ENCODE measurements at places on chromosomes 12 and 14.

GRCh38 chr12:108850854-108851573 lies 6.4 kb downstream of the SSH1 start:
- peak; percentile 83 for DNase-seq

DNA sequence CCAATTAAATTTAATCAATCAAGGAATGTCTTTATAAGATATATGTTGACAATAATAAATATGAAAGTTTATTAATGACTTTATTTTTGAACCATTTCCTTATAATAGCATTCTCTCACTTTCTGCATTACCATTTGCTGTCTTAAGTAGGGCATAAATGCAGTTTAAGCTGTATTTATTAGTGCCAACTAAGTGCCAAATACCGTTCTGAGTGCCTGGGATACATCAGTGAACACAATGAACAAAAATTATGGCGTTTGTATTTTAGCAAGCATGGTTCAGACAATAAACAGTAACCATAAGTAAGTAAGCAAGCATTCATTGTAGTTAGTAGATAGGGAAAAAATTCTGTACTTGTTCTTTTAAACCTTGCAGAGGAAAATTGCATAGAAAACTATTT lies 145.8 kb downstream of the FUT8 start:
- no peak for DNase-seq

DNA sequence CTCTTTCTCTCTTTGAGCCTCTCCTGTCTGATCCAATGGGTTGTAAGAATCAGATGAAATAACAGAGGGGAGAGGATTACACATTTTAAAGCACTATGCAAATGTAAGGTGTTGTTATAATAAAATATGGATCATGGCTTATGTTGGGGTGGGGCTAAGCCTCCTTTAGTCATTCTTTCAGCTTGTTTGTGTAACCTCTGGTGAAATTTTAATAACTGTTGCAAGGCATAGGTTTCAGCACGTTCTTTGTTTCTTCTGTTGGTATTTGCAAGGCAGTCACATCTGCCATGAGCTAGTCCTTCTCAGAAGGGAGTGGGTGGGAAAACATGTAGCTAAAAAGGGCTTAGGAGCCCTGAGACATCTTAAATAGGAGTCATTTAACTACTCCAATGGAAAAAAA lies 74.8 kb upstream of the FRMD6 start:
- peak; percentile 33 for DNase-seq

DNA sequence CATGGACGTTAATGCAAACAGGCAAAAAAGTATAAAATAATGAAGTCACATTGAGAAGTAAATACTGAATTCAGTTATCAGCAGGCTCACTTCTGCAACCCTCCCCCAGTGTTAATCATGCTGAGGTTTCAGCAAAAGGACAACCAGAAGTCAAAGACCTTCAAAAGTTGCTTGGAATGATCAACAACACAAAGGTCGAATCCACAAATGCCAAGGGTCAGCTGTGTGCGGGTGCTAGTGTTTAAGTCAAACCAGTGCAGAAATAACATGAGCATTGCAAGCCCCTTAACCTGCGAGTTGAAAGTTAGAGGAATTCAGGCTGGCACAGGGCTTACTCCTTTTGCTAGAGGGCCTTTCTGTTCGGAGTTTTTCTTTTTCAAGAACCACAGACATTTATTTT lies 436.7 kb upstream of the SEL1L start:
- DNase-seq: no peak

DNA sequence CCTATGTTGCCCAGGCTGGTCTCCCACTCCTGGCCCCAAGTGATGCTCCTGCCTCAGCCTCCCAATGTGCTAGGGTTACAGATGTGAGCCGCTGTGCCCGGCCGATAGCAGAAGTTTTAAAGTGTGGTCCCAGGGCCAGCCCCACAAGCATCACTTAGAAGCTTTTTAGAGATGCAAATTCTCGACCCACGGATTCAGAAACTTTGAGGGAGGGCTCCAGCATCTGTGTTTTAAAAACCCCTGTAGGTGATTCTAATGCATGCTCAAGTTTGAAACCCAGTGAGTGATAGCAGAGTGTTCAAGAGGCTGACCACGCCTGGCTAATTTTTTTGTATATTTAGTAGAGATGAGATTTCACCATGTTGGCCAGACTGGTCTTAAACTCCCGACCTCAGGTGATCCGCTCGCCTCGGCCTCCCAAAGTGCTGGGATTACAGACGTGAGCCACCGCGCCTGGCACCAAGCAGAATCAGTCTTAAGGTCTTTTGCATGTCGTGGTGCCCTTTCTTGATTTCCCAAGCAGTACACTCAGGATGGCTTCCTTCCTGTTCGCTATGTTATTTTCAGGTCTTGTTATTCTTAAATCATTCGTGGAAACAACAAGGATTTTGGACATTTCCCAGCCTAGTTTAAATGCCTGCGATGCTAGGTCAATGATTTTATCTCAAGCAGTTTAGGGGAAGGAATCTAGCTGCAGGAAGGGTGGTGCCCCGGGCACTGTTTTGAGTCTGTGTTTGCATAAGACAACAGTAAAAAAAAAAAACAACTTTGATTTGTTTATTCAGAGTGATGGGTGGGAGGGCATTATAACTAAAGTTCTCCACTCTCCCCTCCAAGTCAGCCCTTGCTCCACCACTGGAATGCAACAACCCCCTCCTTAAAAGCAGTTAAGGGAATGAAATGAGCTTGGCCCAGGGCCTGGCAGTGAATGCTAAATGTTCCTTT lies 9.2 kb upstream of the RILPL2 start:
- peak; percentile 56 for DNase-seq

- DNase-seq: no peak
These were observed 23.9 kb upstream of the CCDC63 start for GRCh38 chr12:110822821-110823415.

- peak; percentile 14 for DNase-seq
These were observed 105.1 kb upstream of the TMEM260 start for GRCh38 chr14:56474419-56475022.

DNA sequence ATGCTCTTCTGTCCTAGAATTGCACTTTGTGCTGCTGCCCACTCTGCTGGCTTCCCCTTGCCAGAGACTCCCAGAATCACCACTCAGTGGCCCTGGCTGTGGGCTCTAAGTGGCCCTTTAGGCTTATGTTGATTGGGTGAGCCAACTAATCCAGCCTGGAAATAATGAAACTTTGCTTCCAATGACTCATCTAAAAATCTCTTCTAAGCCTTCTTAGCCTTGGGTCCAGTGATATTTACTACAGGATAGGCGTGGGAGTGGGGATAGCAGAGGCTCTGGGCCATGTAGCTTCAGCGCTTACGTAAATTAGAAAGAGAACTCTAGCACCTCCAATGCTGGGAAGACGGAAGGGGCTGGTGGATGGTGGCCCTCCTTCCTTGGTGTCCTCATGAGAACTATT lies 137.9 kb downstream of the TTC8 start:
- no peak for DNase-seq

DNA sequence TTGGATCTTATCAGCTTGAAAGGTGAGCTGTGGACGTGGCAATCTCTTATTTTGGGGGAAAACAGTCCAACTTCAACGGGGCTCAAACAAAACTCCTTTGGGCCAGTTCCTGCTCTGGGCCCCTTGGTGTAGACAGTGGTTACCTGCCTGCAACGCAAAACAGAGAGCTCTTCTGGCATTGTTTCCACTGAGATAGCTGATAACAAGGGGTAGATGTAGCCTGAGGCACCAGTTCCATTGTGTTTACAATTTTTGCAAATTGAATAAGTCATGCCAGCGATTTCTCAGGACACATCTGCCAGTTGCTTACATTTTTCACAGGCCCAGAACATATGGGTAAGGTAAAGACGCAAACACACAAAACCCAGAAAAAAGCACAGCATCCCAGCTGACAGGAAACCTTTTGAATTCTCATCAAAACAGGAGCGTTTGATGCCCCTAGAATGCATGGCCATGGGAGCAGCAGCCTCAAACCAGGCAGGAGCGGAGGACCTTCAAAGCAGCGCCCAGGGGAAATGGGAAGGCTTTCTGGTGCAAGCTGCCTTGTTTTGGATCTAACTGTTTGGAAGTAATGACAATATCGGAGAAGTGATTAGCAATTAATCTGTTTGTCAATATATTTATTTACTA lies 259.7 kb downstream of the AACS start:
- DNase-seq: no peak

DNA sequence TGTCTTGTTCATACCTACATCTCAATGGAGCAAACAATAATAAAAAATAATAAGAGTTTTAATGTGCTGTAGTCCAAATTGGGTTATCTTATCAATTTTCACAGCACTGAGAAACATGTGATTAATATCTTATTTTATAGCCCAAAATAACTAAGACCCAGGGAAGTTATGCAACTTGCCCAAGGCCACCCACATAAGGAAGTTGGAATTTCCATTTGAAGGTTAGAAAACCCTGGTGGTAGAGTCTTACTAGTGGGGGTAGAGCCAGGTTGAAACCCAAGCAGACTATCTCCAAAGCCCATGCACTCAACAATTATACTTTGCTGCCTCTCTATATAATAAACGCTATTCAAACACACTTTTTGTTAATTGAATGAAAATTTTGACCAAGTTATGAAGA lies 270.0 kb upstream of the CAND1 start:
- no peak for DNase-seq

DNA sequence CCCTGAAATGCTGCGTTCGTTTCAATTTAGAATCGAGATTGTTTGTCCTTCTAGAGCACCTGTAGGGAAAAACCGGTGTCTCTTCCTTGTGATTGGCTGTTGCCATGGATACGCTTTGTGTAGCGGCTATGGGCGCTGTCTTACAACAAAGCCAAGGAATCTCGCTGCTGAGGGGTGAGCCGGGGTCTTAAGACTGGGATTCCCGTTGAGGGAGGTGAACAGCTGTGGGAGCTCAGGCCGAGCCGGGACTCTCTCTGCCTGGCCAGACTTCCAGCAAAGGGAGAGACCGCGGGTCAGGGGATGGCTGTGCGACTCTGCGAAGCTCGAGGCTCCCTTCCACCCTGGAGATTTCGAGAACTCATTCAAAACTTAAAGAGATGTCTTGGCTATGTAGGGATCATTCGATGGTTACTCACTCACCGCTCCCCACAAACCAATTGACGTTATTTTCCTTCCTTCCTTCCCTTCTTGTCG lies at the start of the genes LRRIQ1 and TSPAN19:
Gene LRRIQ1, plus strand, starts transcription at position 118 of the 474 bp plus-strand sequence. CDS start 1,826 bp downstream, outside the sequence.
Gene TSPAN19, minus strand, starts transcription at position 44 of the 474 bp plus-strand sequence. CDS start 6,331 bp downstream, outside the sequence.
- DNase-seq: peak; percentile 84

GRCh38 chr12:109436188-109436560 lies 40.9 kb downstream of the KCTD10 start:
- no peak for DNase-seq

- no peak for DNase-seq
These were observed 3.0 kb upstream of the MIPOL1 start for GRCh38 chr14:37194698-37195097.

- no peak for DNase-seq
These were observed 8.4 kb upstream of the PPP4R4 start for GRCh38 chr14:94165744-94166143.

GRCh38 chr14:75418850-75419768 lies 8.7 kb upstream of the JDP2 start:
- no peak for DNase-seq

DNA sequence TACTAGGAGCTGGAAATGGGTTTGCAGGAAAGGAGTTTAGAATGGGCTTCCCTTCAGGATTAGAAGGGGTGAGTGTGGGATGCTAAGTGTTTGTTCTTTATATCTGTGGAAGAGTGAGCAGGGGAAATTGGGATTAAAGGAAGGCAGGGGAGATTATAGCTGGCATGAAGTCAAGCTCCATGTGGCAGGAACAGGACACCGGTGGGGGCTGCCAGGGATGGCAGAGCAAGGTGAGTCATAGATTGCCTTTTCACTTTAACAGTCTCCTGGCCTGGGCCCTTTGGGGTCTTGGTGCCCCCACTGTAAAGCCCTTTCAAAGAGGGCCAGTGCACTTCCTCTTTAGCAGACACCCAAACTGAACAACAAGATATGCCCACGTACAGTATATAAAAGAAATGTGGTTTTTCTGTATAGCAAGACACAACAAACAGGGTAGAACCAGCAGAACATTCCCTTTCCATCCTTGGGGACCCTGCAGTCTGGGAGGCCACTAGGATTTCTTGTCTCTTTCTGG lies 23.1 kb upstream of the FBXO21 start:
- no peak for DNase-seq

DNA sequence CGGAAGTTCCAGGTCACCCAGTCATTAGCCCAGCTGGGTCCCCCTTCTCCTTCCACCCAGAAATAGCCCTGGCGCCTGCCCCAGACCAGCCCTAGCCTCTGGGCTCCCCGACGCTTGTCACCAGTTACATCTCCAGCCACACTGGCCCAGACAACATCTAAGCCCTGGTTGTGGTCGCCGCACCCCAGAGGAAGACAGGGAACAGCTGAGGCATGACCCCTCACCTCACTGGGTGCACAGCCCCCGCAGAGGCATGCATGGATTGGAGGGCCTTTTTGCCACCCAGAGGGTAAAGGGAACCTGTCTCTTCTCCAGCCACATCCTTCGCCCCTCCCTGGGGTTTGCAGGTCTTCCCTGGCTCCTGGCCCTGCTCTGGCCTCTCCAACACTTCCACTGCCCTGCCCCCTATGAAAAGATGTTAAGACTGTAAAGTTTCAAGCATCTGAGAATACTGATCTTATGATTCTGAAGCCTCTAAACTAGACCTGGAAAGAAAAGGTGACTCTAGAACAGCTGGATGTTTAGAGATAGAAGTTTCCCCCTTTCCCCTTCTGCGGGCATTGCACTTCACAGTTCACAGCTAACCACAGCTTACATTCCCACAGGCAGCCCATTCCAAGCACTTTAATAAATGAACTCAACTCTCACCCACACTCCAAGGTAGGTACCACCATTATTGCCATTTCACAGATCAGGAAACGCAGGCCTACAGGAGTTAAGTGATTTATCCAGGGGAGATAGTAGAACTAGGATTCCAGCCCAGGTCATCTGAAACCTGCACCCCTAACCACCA lies 14.7 kb downstream of the TMEM119 start:
- no peak for DNase-seq

GRCh38 chr12:48336564-48336963 lies 14.2 kb downstream of the ZNF641 start:
- no peak for DNase-seq

GRCh38 chr14:92585981-92586937 lies 72.7 kb downstream of the RIN3 start:
- DNase-seq: peak; percentile 100

DNA sequence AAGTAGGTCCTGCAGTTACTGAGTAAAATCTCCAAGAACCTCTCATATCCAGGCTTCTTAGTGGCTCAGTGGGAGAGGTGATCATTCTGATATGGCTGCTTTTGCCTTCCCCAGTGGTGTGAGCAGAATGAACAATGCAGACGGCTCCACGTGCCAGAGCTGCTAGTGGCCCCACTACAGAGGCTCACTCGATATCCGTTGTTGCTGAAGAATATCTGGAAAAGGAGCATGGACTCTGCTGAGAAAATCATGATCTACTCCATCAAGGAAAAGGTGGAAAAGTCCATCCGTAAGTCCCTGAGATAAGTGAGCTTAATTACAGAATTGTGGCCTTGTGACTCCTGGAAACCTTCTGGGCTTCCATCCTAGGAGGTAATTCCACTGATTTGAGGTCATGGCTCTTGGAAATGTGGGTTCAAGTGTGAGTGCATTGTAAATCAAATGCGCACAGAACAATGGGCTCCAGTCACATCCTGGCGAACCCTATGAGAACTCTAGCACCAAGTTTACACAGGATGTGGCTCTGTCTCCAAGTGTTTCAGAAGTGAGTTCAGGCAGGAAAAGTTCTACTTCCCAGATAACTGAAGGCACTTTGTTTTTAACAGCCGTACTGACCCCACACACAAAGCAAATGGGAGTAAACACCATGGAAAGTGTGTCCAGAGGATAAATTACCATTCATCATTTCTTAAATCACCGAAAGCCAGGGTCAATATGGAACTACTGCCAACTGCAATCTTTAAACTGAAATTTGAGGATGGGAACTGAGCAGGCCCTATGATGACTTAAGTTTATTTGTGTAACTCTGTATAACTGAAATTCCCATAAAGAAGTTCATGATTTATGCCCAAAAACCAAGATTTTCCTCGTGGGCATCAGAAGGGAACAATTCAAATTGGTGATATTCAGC lies 51.4 kb downstream of the PLEKHG7 start:
- peak; percentile 20 for DNase-seq
